ENCODE measurements at places on chromosomes 3 and 15.
A peak's percentile ranks its signal among the peaks of the same experiment; 100 is the strongest.

- no peaks in the 10 kb centered on the region for H3K27me3 ChIP-seq
- no peaks in the 10 kb centered on the region for H3K36me3 ChIP-seq
- no peak for DNase-seq
- H3K4me1 ChIP-seq = no peaks in the 10 kb centered on the region
- no peak overlapping the region for H3K4me3 ChIP-seq
Measured at GRCh38 chr3:104018541-104018940, 1348.2 kb upstream of the ALCAM start.

DNA sequence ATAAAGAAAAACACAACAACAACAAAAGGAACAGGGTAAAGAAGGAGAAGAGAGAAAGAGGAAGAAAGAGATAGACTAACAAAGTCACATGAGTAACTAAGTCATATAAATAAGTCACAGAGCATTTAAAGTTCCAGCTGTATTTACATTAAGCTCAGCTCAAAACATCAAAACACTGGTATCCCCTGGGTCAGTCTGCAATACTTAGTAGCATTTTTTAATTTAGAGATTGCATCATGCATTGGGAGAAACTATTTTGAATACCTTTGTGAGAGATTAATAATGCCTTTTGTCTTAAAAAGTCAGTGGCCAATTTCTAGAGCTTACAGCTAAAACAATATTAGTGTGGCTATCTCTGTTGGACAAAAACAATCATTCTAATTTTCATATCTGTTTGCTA is 78.4 kb downstream of the NEK10 start:
- H3K4me1 ChIP-seq = no peaks in the 10 kb centered on the region
- H3K4me3 ChIP-seq = no peak overlapping the region
- no peak for DNase-seq

DNA sequence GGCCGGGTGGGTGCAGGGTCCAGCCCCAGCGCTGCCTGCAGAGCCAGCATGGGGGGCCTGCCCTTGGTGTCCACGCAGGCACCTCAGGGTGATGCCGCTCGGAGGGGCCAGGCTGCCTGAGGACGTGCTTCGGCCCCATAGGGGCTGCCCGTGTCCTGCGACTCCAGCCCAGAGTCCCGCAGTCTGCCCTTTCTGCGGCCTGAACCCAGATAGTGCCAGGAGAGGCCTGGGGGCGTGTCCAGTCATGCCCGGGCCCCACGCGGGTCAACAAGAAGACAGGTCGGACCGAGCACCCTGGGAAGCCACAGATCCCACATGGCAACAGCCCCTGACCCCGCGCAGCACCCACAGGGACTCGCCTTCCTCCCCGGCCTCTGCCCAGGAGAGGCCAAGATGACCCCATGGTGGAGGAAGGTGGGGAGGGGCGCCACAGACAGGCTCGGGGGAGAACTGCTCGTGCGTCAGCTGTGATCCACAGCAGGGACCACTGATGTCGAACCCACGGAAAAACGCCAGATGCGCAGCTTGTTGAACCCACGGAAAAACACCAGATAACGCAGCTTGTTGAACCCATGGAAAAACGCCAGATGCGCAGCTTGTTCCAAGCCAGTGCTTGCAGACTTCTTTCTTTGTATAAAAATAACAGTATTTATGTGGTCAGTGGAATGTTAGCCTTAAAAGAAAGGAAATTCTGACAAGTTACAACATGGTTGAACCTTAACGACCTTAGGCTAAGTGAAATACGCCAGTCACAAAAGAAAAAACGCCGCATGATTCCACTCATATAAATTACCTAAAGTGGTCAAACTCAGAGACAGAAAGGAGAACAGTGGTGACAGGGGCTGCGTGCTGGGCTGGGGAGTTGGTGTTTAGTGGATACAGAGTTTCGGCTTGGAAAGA is 28.5 kb downstream of the CYFIP1 start:
- H3K4me1 ChIP-seq = peaks cover 86% of the 10 kb centered on the region
- no peak overlapping the region for H3K4me3 ChIP-seq
- H3K27ac ChIP-seq = peak overlapping the region; percentile 20
- no peaks in the 10 kb centered on the region for H3K36me3 ChIP-seq
- no peaks in the 10 kb centered on the region for H3K27me3 ChIP-seq

- no peak overlapping the region for H3K27ac ChIP-seq
- H3K4me3 ChIP-seq = no peak overlapping the region
- no peaks in the 10 kb centered on the region for H3K36me3 ChIP-seq
- H3K27me3 ChIP-seq = no peaks in the 10 kb centered on the region
- DNase-seq = no peak
Measured at GRCh38 chr3:52756141-52756540, 14.6 kb downstream of the NEK4 start.

GRCh38 chr3:54034971-54035370 is 87.4 kb upstream of the CACNA2D3 start:
- H3K27ac ChIP-seq = no peak overlapping the region
- H3K4me1 ChIP-seq = no peaks in the 10 kb centered on the region
- no peak overlapping the region for H3K4me3 ChIP-seq
- no peak for DNase-seq

DNA sequence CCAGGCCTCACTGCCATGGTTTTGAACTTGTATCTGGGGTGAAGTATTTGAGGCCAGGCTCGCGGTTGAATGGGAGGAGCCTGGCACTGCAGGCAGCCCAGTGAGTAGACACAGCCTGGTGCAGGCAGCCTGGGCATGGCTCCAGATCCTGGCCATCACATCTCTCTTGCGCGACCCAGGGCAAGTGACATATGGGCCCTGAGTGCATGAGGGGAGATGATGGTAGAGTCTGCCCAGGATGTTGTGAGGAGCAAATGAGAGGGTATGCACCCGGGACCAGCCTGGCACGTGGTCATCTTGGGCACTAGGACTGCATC is 103.5 kb downstream of the TBC1D2B start:
- H3K27me3 ChIP-seq = no peaks in the 10 kb centered on the region
- no peak for DNase-seq
- no peak overlapping the region for H3K4me3 ChIP-seq
- no peak overlapping the region for H3K27ac ChIP-seq

DNA sequence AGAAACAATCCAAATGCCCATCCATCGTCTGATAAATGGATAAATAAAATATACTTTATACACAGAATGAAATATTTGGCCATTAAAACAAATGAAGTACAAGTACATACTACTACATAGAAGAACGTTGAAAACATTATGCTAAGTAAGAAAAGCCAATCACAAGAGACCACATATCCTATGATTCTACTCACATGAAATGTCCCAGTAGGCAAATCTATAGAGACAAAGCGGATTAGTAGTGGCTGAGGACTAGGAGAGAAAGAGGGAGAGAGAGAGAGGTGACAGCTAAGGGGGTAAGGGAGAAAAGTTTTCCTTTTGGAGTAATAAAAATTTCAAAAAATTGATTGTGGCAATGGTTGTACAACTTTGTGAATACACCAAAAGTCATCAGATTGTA is 147.0 kb downstream of the GREM1 start:
- no peak overlapping the region for H3K4me3 ChIP-seq
- H3K4me1 ChIP-seq = peaks cover 8% of the 10 kb centered on the region
- DNase-seq = no peak
- no peak overlapping the region for H3K27ac ChIP-seq

DNA sequence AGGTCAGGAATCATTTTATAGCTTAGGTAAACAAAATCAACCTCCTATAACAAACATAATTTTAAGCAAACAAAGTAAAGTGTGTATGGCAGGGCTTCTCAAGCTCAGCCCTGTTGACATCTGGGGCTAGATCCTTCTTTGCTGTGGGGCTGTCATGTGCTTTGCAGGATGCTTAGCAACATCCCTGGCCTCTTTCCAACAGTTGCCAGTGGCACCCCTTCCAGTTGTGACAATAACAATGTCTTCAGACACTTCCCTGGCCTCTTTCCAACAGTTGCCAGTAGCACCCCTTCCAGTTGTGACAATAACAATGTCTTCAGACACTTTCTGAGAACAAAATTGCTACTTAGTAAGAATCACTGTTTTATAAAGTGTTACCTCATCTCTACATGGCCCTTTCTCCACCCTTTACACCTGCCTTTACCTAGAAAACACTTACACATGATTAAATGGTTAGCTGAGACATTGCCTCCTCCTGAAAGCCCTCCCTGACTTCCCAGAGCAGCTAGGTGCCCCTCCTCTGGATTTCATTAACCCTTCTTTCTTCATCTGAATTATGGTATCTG is 194.0 kb upstream of the LMCD1 start:
- H3K4me1 ChIP-seq = no peaks in the 10 kb centered on the region
- H3K27ac ChIP-seq = no peak overlapping the region
- H3K4me3 ChIP-seq = no peak overlapping the region
- no peaks in the 10 kb centered on the region for H3K36me3 ChIP-seq

Measured in vagina (tissue), 2 donors.